Neural crest cell (in vitro differentiated cells): ENCODE measurements at places on chromosomes 11 and 22. TPM values are rescaled to one million over a fixed set of nuclear protein-coding genes. Genes with fewer than 3 reads are reported as not detected.

The MS4A4A gene
- total RNA-seq: not detected in 2 replicates

The TTC28 gene
- 60.8 and 65.4 TPM in 2 replicates for total RNA-seq

DNA sequence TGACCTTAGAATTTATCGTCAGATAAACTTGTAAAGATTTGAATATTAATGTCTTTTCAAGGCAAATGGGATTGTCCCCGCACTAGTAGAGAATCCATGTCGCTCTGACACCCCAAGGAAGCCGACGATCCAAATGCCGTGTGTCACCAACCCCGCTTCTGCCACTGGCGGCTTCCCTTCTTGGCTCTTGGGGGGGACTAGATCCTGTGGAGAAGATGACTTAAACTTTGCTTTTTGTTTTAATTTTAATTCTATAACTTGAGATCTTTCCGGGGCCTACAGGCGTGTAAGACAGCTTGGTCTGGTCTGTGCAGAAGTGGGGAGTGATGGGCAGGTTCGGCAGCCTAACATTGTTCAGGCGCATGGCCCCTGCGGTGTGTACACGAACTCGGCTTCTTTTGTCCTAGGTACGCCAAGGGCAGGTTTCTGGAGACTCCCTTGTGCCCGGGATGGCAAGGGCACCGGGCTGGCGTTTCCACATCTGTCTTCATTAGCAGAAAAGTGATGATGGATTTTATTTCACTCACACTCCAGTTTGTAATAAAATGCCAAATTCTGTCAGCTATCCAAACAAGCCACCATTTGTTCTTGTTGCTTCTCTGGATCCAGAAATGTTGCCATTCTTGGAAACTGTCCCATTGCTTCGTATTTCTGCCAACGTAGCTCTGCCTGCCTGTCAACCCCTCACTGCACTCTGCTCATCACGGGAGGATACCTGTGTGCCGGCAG lies 6.7 kb downstream of the YDJC start:
- peaks cover 44% of the 10 kb centered on the region for H3K4me1 ChIP-seq
- no peak overlapping the region for H3K27ac ChIP-seq
- DNase-seq: no peak
- peak overlapping the region; percentile 54 for H3K4me3 ChIP-seq
- no peaks in the 10 kb centered on the region for H3K27me3 ChIP-seq

- H3K36me3 ChIP-seq: no peaks in the 10 kb centered on the region
- no peak for DNase-seq
- no peak overlapping the region for H3K27ac ChIP-seq
- peaks cover 2% of the 10 kb centered on the region for H3K27me3 ChIP-seq
- no peak overlapping the region for H3K4me3 ChIP-seq
- H3K4me1 ChIP-seq: no peaks in the 10 kb centered on the region
Measured at GRCh38 chr11:102850973-102851745, 7.8 kb upstream of the MMP3 start.

DNA sequence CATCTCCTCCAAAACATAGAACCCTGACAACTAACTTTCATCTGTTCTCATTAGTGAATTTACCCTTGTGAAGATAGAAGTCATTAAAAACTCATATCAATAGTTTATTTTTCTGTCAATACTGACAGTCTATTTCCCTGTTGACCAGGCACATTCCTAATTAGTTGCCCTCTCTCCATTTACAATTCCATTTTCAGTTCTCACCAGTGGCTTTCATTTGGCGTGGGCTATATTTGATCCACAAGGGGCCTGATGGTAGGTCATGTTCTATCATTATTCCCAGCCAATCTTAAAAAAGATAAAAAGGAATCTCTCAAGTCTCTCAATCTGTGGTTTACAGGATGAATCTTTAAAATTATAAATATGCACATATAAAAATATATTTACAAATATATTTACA lies 3.9 kb upstream of the AKIP1 start:
- no peak overlapping the region for H3K4me3 ChIP-seq
- peaks cover 28% of the 10 kb centered on the region for H3K27me3 ChIP-seq
- H3K36me3 ChIP-seq: no peaks in the 10 kb centered on the region
- peaks cover 16% of the 10 kb centered on the region for H3K4me1 ChIP-seq
- no peak for DNase-seq
- H3K27ac ChIP-seq: no peak overlapping the region

GRCh38 chr11:96168623-96169022 lies 174.4 kb downstream of the MAML2 start:
- no peak for DNase-seq
- H3K4me3 ChIP-seq: no peak overlapping the region
- peaks cover 47% of the 10 kb centered on the region for H3K4me1 ChIP-seq
- no peaks in the 10 kb centered on the region for H3K27me3 ChIP-seq
- no peak overlapping the region for H3K27ac ChIP-seq

GRCh38 chr11:10524471-10524870 lies 16.5 kb downstream of the RNF141 start:
- H3K27me3 ChIP-seq: no peaks in the 10 kb centered on the region
- DNase-seq: no peak
- H3K4me3 ChIP-seq: no peak overlapping the region
- H3K27ac ChIP-seq: no peak overlapping the region
- H3K4me1 ChIP-seq: peaks cover 9% of the 10 kb centered on the region

- no peak overlapping the region for H3K27ac ChIP-seq
- H3K27me3 ChIP-seq: no peaks in the 10 kb centered on the region
- H3K4me1 ChIP-seq: peaks cover 17% of the 10 kb centered on the region
- no peak overlapping the region for H3K4me3 ChIP-seq
- DNase-seq: no peak
- no peaks in the 10 kb centered on the region for H3K36me3 ChIP-seq
Measured at GRCh38 chr11:32044158-32044863, 46.6 kb upstream of the RCN1 start.

- H3K4me1 ChIP-seq: no peaks in the 10 kb centered on the region
- DNase-seq: peak; percentile 80
- H3K4me3 ChIP-seq: no peak overlapping the region
- no peak overlapping the region for H3K27ac ChIP-seq
Measured at GRCh38 chr22:22877523-22878210, 9.9 kb upstream of the IGLL5 start.

DNA sequence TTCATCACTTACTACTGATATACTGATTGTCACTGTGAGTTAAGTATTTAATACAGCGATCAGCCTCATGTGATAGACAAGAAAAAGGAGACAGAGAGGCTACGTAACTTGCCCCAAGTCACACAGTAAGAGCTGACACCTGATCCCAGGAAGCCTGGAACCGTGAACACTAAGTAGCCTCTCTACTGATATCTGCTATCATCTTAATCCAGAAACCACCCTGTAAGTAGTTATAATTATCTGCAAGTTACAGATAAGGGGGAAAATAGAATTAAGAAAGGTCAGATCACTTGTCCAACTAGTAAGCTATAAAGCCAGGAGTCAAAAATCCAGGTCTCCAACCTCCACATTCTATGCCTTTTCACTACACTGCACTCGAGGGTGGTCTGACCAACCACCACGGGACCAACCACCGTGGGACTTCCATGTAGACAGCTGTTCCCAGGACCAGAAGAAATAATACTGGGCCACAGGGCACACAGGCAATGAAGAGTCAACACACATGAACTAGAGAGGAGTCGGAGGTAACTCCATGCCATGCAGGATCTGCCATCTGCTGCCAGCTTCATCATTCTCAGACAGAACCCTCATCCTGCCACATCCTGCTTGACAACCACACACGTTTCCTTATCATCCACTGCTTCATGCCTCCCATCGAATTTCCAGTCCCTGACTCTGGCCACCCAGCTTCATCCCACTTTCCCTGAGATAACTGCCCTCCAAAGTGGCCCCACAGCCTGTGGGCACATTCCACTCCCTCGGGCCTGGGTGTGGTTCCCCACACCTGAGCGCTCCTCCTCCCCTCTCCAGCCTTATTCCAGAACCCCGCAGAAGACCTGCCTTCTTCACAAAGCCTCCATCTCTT lies 58.6 kb downstream of the MICAL3 start:
- peaks cover 37% of the 10 kb centered on the region for H3K4me1 ChIP-seq
- no peaks in the 10 kb centered on the region for H3K27me3 ChIP-seq
- H3K36me3 ChIP-seq: peaks cover 2% of the 10 kb centered on the region
- H3K27ac ChIP-seq: peak overlapping the region; percentile 64
- H3K4me3 ChIP-seq: no peak overlapping the region

DNA sequence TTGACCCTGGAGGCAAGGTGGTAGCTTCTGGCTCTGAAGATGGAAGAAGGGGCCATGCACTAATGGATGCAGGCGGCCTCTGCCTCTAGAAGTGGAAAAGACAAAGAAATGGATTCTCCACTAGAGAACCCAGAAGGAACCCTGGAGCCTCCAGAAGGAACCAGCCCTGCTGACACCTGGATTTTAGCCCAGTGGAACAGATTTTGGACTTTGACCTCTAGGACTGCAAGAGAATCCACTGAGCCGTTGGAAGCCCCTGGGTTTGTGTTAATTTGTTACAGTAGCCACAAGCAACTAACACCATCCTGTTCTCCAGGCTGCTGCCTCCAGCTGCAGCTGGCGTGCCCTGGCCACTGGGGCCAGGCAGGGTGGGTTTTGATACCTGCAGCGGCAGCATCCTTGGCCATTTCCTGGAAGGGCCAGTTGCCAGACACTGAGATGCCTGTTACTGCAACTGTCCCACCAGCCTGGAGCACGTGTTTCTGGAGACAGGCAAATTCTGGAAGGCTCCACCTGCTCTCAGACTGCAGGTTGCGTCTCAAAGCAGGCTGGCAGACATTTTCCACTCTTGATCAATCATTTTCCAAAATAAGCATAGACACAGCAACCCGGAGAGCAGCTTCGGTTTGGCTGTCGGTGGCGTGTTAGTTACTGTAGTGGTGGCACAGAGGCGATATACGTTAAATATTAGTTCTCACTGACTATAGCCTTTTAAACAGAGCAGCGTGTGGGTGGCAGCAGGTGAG lies 76.8 kb upstream of the PARVG start:
- H3K4me3 ChIP-seq: no peak overlapping the region
- H3K36me3 ChIP-seq: peaks cover 7% of the 10 kb centered on the region
- no peak for DNase-seq
- peaks cover 21% of the 10 kb centered on the region for H3K4me1 ChIP-seq

GRCh38 chr22:37314315-37315074 lies 32.2 kb downstream of the CYTH4 start:
- H3K4me3 ChIP-seq: no peak overlapping the region
- H3K27ac ChIP-seq: no peak overlapping the region
- no peak for DNase-seq
- no peaks in the 10 kb centered on the region for H3K4me1 ChIP-seq
- H3K36me3 ChIP-seq: no peaks in the 10 kb centered on the region

- H3K27me3 ChIP-seq: no peaks in the 10 kb centered on the region
- H3K4me1 ChIP-seq: peaks cover 8% of the 10 kb centered on the region
- H3K4me3 ChIP-seq: no peak overlapping the region
- no peak overlapping the region for H3K27ac ChIP-seq
- H3K36me3 ChIP-seq: no peaks in the 10 kb centered on the region
- no peak for DNase-seq
Measured at GRCh38 chr11:44376423-44376822, 66.5 kb upstream of the ALX4 start.

DNA sequence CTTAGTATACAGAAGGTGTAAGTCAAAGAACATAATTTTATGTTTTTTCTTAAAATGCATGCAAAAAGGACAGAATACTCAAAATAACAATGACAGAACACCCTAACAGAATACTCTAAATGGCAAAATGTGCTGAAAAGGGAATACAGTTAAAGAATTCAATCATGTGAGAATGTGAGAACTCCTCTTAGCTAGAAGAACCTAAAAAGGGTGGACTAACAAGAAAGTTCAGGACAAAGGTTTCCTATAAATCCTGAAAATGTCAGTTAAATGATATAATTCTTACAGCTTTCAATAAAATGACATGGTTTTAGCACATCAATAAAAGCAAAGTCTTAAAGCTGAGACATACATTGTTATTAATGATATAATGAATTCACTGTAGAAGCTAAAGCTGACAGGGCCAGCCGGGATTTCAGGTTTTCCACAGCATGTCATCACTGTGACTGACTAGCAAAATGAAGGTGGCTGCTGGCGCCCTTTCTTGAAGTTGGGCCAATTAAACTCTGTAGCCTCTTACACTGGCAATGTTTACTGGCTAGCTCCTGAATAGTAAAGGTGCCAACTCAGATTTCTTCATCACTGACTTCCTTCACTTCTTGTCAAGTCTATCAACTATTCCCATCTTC lies 244.4 kb downstream of the TTC28 start:
- H3K4me1 ChIP-seq: peaks cover 14% of the 10 kb centered on the region
- no peak overlapping the region for H3K27ac ChIP-seq
- DNase-seq: no peak
- no peaks in the 10 kb centered on the region for H3K27me3 ChIP-seq
- H3K36me3 ChIP-seq: no peaks in the 10 kb centered on the region

DNA sequence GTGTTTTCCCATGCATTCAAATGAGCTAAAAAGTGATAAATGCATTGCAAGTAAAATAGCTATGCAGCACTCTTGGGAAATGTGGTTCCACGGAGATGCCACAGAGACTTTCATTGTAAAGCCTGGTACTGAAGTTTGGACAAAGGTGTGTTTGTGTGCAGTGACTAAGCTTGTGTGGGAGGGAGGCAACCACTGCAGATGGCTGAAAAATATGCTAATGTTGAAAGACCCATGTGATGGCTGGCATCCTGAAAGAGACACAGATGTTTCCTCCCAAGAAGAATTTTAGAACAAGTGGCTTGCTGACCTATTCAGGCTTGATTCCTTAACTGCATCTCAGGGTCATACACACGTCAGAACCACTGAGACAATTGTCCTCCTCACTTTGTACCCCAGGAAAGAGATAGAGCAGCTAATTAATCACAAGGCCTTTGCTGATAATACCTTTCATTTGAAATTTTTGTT lies 73.8 kb downstream of the FAM76B start:
- no peak for DNase-seq
- peaks cover 40% of the 10 kb centered on the region for H3K4me1 ChIP-seq
- no peaks in the 10 kb centered on the region for H3K36me3 ChIP-seq

DNA sequence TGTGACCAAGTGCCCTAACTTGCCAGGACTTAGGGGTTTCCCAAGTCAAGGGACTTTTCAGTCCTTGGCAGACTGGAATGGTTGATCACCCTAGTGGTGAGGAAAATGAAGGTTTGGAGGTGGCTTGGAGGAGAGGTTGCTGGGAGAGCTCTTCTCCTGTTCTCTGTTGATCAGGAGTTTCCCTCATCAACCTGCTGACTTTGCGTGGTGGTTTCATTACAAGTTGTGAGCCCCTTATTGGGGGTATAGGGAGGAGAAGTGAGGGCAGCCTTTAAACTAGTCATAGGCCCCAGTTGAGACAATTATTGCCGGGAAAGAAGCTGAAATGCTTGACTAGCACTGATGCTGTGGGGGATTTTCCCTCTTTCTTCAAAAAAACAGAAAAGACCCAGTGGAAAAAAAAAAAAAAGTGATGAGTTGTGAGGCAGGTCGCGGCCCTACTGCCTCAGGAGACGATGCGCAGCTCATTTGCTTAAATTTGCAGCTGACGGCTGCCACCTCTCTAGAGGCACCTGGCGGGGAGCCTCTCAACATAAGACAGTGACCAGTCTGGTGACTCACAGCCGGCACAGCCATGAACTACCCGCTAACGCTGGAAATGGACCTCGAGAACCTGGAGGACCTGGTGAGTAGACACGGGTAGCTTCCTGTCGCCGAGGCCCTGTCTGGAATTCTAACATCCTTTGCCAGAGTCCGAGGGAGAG lies at the start of gene CXCR5:
TSS of gene CXCR5 (plus strand) at position 525 of the 704 bp plus-strand sequence. CDS start at position 575, 50 bp downstream.
- DNase-seq: no peak
- H3K4me1 ChIP-seq: peaks cover 15% of the 10 kb centered on the region
- H3K36me3 ChIP-seq: no peaks in the 10 kb centered on the region
- no peak within 1 kb of the TSS for H3K27ac ChIP-seq
- H3K27me3 ChIP-seq: peaks cover 4% of the 10 kb centered on the region
